Activated T-helper 9 cell treated with anti-CD3 and anti-CD28 coated beads, Interleukin-2, amount 50 U/mL, for 16 hours (primary cell): ENCODE measurements at places on chromosomes 11 and 22.
A peak's percentile ranks its signal among the peaks of the same experiment; 100 is the strongest.

DNA sequence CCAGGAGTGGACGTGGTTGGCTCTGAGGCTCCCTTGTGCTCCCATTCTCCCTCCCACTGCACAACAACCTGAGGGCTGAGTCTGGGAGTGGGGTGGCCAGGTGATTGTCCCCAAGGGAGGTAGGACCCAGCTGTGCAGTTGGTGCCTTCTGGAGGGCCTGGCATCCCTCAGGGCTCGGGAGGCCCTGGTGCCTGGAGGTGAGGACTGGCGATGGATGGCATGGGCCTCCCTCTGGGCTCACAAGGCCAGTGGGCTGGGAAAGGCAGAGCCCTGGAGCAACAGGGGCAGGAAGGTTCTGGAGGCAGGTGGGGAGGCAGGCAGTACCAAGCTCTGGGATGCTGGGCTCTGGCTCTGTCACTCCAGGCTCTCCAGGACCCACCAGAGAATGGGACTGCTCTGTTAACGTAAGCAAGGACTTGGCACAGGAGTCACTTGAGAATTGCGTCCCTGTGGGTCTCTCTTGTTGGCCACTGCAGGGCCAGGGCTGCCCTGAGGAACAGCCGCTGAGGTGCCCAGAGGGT lies 114.2 kb downstream of the KCNQ1OT1 start:
- DNase-seq = no peak

GRCh38 chr22:46974077-46974476 lies 211.6 kb downstream of the TBC1D22A start:
- DNase-seq = no peak

GRCh38 chr11:58560842-58561241 lies 14.8 kb downstream of the LPXN start:
- DNase-seq = no peak

DNA sequence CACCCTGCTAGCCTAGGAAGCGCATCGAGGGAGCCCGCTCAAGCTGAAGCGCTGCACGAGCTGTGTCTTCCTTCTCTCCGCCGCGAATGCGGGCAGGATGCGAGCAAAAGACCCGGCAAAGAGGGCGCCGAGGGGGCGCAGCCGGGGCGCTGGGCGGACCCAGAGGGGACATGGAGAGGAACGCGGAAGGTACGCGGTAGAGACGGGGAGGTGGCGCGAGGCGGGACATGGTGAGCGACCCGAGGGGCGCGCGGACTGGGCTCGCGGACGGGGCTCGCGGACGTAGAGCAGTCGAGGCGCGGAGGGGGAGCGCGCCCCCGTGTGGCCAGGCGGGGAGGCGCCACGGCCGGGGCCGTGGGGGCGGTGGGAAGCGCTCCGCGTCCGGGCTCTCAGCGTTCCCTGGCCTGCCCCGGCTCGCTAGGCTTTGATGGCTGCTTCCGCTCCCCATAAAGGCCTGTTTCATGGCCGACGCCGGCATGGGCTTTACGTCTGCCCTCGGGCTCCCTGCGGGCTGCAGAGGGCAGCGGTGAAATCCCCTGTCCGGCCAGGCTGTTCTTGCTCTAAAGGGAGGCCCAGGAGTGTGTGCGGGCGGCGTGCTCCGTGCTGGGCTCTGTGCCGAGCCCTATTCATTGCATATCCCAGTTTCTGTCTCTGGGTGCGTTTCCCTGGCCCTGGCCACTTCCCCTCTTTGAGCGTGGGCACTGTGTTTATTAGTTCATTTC lies 31.2 kb upstream of the TRIM29 start:
- peak; percentile 32 for DNase-seq

GRCh38 chr11:122398167-122398566 lies 257.4 kb upstream of the UBASH3B start:
- no peak for DNase-seq

GRCh38 chr11:31492320-31492913 lies 17.0 kb downstream of the IMMP1L start:
- DNase-seq = no peak

GRCh38 chr11:111922803-111923202 lies 4.1 kb downstream of the C11orf52 start:
- no peak for DNase-seq

DNA sequence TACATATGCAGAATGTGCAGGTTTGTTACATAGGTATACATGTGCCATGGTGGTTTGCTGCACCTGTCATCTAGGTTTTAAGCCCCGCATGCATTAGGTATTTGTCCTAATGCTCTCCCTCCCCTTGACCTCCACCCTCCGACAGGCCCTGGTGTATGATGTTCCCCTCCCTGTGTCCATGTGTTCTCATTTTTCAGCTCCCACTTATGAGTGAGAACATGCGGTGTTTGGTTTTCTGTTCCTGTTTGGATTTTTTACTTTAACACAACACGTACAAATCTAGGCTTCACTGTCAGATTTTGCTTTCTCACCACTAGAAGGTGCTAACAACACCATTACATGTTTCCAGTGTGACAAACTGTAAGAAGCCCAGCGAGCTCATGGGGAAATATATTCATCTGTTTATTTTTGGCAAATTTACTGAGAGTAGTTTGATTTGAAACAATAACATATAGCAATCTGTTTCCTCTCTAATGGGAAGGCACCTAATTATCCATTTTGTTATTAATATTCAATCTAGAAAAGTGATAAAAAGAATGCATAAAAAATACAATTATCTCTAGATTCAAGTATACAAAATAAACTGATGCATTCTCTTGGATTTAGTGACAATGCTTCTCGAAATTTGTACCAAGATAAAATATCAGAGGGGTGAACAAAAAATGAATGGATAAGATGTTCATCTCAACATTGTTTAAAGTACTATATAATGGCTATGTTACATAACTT lies 23.2 kb upstream of the BIRC3 start:
- no peak for DNase-seq

GRCh38 chr11:131178596-131178995 lies 191.8 kb upstream of the NTM start:
- no peak for DNase-seq

DNA sequence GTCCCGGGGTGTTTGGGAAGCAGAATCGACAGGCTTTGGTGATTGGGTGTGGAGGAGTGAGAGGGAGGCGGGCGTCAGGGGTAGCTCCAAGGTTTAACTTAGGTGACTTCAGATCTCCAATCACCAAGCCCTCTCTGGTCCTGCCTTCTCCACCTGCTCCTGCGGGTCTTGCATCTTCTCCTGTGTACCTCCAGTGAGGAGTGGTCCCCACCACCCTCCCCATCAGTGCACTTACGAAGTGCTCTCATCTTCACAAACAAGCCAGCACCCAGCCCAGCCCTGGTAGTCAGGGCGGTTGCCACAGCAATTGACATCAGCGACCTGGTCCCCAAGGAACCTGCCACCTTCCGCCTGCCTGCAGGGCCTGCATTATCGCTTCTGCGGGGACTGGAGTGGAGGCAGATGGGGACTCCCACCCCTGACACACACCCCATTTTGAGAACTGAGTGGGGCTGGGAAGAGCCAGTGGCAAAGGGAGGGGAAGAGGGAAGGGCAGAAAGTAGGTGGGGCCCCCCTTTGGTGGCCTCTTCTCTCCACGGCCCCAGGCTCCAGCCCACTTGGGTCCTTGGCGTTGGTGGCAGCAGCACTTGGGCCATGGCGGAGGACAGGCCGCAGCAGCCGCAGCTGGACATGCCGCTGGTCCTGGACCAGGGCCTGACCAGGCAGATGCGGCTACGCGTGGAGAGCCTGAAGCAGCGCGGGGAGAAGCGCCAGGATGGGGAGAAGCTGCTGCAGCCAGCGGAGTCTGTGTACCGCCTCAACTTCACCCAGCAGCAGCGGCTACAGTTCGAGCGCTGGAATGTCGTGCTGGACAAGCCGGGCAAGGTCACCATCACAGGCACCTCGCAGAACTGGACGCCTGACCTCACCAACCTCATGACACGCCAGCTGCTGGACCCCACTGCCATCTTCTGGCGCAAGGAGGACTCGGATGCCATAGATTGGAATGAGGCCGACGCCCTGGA lies at the start of gene OMP:
OMP (plus strand) TSS at position 595 of the 965 bp plus-strand sequence; CDS start at position 595, 0 bp downstream.
- no peak for DNase-seq

- DNase-seq = no peak
Measured at GRCh38 chr11:43558556-43559127, 121.9 kb upstream of the HSD17B12 start.

- DNase-seq = no peak
Measured at GRCh38 chr11:134205729-134206128, 18.0 kb downstream of the NCAPD3 start.

DNA sequence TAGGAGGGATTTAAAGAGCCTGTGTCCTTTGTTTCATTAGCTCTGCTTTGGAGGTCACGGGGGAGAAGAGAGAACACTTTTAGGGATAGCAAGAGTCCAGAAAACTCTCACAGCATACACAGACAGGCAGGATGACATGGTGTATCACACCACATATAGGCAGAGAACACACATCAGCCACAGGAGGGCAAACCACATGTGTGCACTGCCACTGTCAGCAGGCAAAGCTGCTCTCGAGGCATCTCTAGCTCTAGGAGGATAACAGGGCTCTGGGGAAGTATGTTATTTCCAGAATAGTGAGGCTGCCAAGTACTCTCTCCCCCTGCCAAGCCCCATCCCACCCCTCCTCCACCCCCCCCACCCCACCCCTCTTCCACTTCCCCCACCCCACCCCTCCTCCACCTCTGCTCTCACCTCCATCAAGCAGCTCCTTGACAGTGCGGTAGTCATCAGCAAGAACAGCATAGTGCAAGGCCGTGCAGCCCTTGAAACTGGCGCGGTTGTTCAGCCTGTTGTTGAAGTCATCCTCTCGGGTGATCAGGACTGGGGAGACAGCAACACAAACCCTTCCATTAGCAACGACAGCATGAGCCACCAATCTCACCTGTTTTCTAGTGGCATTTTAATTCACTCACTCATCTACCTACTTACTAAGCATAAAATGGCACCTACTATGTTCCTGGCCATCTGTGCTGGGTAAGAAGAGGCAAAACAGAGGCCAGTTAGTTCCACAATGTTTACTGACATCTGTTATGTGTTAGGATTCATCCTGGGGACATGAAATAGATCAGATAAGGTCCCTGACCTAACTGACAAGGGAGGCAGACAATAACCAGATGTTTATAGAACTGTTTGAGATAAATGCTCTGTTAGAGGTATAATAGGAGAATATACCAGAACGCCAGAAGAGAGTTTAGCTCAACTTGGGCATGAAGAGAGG lies 75.6 kb downstream of the CLPB start:
- DNase-seq = no peak

- no peak for DNase-seq
Measured at GRCh38 chr11:117851852-117852251, 24.6 kb downstream of the FXYD6 start.

DNA sequence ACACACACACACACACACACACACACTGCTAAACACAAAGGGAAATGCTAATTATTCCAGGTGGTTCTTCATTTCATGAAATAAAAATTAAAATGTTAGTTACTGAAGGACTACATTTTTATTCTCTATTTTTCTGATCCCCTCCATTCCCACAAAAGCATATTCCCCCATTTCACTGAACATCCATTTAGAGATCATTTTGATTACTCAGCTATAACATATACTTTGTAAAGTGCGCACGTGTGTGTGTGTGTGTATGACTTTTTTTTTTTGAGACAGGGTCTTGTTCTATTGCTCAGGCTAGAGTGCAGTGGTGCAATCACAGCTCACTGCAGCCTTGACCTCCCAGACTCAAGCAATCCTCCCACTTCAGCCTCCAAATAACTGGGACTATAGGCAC lies 42.6 kb downstream of the SLC35F2 start:
- no peak for DNase-seq

DNA sequence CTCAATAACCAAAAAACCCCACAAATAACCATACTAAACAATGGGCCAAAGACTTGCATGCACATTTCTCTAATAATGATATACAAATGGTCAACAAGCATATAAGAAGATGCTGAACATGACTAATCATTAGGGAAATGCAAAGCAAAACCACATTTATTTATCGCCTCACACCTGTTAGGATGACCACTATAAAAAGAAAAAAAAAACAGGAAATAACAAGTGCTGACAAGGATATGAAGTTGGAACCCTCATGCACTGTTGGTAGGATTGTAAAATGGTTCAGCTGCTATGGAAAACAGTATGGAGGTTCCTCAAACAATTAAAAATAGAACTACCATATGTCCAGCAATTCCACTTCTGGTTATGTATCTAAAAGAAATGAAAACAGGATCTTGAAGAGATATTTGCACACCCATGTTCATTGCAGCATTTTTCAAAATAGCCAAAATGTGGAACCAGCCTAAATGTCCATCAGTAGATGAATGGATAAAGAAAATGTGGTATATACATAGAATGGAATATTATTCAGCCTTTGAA lies 66.2 kb downstream of the AMBRA1 start:
- no peak for DNase-seq

DNA sequence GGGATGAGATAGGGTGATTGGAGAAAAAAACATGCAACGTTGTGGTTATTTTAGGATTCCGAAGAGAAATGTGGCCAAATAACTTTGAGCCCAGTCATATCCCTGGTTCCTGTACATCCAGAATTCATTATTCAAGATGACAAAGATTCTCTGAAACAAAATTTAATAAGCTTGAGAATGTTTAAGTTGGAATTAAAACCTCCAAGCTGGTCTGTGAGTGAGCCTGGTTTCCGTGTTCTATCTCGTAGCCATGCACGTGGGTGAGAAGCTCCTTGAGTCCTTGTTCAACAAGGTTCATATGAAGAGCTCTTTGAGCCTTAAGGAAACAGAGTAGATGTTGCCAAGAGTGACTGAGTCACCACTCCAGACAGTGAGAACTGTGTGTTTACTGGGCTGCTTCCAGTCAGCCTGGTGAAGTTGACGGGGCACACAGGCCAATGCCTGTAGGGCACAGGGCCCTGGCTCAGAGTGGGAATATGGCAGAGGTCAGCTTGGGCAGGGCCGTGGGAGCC lies 206.5 kb downstream of the NAV2 start:
- no peak for DNase-seq

DNA sequence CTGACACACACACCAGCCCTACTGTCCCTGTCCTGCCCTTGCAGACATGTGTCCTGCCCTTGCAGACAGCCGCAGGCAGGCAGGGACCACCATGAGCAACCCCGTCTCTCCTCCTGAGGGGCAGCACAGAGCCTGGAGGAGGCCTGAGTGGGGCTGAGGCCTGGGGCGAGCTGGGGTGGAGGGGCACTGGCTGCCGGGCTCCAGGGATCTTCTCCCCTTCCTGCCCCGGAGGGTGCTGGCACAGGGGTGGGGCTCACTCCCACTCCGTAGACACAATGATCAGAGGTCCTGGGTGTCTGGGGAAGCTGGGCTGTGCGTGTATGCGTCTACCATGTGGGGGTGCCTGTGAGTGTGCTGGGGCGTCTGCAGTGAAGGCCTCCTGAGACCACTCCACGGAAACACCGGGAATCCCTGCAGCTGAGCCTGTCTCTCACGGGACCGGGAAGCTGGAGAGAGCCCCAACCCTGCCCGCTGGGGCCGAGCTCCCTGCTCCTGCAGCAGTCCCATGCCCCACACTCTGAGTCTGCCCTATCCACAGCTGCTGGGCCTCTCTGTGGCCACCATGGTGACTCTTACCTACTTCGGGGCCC lies 588 bp downstream of the TSPAN32 start:
- DNase-seq = no peak
